ENCODE measurements at places on chromosomes 11 and 22.

DNA sequence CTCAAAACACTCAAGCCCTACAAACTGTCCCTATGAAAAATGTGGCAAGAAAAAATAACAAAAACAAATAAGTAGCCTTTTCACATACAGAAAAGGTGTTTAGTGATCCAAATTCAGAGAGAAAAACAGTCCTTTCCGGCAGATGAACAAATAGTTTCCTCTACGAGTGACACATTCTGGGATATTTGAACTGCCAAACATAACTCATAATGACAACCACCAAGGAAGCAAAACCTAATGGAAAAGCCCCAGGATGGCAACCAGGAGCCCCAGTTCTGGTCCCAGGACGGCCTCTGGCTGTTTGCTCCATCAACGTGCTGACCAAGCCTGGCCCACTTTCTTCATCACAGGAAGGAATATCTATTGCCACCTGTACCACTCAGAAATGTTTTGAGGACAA is 6.0 kb downstream of the PACSIN2 start:
- no peak for DNase-seq

DNA sequence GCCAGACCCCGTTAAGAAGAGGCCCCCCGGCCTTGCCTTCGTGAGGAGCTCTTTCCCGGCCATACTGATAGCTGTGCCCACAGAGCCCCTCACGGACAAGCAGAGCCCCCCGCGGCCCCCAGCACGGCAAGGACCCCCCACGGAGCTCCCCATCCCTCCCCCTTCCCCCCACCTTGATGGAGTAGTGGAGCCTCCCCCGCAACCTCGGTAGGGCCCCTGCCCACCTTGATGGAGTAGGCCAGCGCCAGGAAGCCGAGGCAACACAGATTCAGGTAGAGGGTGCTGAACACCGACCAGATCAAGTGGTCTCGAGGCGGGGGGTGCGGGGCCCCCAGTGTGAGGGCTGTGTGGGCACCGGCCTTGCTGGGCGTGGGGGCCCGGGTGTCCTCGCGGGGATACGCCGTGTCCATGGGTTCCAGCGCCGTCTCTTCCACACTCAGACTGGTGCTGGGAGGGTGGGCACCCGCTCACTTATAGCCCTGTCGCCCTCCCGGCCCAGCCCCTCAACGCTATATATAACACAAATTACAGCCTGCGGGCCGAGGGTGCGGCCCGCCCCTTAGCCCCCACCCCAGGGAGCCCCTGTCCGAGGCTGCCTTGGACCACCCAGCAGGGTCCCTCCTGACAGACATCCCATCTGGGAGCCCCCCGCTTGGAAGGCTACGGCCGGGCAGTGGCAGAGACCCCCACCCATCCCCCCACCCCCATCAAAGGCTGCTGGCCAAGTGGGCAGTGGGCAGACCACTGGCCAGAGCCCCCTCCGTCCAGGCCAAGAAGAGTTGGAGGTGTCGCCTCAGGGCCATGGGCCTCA is at the start of gene IFITM5:
Gene IFITM5 (minus strand): TSS at position 446 of the 811 bp plus-strand sequence. CDS start 36 bp downstream, at position 410.
- DNase-seq = no peak

DNA sequence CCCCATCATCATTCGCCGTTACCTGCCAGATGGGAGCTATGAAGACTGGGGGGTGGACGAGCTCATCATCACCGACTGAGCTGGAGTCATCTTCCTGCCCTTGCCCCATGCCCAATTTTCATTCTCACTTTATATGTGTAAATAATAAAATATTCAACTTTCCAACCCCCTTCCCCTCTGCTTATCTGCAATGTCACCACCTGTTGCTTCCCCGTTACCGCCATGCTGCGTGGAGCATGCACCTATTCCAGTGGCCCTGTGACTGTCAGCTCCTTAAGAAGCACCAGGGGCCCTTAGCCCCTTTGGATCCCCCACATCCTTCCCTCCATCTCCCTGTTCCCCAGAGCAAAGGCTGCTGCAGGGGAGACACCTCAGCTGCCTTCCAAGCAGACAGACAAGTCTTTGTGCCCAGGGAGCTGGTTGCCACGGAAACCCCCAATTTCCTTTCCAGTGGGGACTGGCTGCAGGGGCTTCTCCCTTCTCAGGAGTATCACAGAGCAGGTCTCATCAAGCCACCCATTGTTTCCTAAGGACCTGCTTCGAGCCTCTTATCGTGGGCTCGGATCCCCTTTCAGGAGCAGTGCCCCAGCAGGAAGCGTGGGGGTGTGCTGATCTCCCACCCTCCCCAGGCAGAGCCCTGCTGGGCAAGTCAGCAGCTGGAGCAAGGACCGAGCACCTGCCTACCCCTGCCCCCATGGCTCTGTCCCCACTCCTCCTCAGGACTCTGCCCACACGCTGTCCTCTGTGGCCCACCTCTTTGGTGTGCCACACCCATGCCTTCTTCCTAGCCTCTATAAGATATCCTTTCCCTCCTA is 14.3 kb downstream of the POLR2F start:
- DNase-seq = no peak

DNA sequence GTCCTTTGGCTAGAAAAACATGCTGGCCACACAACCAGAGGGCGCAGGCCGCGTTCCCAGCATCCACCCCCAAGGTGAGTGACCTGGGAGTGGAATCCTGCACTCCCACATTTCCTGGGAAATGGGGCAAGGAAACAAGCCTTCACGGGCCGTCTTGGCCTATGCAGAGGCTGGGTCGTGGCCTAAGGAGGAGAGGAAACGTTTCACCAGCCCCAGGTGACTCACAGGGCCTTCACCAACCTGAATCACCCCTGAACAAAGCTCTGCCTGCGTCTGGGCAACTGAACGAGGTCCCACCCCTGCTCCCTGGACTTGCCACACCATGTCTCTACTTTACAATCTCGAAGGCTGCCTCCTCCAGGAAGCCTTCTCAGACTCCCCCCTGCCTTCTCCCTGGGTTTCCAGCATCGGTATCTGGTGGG is 13.2 kb downstream of the MYH9 start:
- no peak for DNase-seq

DNA sequence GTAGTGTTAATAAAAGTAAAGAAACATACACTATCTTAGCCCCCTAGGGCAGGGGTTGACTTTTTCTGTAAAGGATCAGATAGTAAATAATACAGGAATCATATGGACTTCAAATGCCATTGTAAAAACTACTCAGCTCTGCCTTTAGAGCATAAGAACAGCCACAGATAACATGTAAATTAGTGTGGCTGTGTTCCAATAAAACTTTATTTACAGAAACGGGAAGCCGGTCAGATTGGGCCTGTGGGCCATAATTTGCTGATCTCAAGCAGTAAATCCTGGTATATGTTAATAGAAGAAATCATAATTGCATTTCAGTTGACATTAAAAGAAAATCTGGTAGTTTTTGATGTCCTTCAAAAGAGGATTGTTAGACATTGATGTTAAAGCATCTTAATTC is 76.5 kb downstream of the ZC3H12C start:
- no peak for DNase-seq

DNA sequence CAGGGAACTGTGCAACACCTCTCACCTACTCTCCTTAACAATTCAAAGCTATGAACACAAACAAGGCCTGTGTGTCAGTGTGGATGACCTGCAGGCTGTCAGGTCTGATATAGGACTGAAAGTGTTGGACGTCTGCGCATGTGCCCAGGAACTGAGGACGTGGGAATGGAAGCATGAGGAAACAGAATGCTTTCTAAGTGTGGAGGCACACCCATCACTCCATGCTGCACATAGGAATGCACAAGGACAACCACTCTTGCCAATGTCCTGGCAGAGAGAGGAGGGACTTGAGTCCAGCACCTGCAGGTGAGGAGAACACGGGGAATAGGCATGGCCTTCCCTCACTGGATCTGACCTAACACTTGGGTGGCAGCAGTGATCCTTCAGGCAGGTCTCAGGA is 874.3 kb downstream of the OPCML start:
- no peak for DNase-seq

GRCh38 chr11:35206616-35207015 is 67.6 kb downstream of the CD44 start:
- no peak for DNase-seq

DNA sequence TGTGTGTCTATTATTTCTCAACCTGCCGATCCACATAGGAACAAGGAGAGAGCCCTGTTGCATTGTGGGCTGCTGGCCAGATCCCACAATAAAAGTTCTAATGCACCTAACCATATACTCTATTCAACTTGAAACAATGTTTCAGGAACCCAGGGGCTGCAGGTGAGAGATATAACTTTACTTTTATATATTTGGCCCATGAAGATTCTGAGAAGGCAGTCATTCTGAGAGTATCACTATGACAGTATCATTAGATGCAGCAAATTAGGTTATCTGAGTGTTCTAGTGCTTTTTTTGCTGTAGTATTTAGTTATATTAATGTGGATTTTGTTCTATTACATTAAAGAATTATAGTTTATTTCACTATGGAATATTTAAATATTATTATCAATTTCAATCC is 655.1 kb upstream of the ARHGAP42 start:
- no peak for DNase-seq
